ENCODE measurements at places on chromosomes 1 and 21. TPM values are rescaled to one million over a fixed set of nuclear protein-coding genes. Genes with fewer than 3 reads are reported as not detected.

EXTL2 gene
- total RNA-seq: 22.1 TPM

MNDA gene
- total RNA-seq: 2.1 TPM

- DNase-seq: no peak
These were observed 38.2 kb downstream of the H3-3A start for GRCh38 chr1:226100436-226101391.

DNA sequence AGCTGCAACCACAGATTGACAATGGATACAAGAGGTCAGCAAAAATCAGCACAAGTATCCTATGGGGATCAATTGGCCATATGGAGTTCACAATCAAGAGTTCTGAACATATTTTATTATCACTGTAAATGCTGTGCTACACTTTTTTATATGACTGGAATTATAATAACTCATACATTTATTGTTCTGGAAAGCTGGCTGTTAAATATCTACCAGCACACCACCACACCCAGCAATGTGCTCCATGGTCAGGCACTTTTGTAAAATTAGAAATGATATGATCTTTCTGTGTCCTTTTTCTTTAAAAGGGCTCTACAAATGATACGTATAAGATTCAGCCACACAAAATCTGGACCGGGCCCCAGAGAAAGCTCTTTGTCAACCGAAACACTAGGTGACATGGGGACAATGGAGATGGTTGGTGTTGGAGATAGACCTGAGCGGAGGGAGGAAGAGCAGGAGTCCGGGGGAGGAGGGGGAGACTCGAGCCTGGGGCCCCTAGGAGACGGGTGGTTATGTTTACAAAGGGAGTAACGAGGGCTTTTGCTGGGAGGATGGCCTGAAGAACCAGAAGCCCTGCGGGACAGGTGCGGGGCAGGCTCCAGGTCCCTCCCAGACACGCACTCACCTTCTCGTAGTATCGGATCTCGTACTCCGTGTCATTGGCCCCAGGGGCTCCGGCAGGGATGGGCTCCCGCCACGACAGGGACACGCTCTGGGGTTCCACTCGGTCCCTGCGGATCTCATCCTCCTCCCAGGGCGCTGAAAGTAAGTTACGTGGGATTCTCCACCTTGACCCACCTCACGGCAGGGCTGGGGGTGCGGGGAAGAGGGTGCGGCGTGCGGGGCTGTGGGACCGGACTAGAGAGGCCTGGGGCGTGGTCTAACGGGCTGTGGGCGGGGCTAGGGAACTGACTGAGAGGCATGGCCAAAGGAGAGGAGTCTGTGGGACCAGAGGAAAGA lies 30.0 kb downstream of the EPHA10 start:
- DNase-seq: no peak

DNA sequence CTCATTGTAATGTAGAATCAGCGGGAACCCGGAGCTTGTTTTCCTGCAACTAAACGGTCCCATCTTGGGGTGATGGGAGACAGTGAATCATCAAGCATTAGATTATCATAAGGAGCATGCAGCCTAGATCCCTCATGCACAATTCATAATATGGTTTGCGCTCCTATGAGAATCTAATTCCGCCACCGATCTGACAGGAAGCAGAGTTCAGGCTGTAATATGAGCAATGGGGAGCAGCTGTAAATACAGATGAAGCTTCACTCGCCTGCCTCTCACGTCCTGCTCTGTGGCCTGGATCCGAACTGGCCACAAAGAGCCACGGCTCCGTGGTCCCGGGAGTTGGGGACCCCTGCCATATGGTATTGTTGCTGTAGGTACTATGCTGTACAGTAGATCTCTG lies 1.6 kb downstream of the IFI44 start:
- no peak for DNase-seq

GRCh38 chr21:37462087-37462861 lies 95.7 kb downstream of the DYRK1A start:
- DNase-seq: no peak

- no peak for DNase-seq
These were observed 43.0 kb downstream of the MATN1 start for GRCh38 chr1:30680429-30680828.

DNA sequence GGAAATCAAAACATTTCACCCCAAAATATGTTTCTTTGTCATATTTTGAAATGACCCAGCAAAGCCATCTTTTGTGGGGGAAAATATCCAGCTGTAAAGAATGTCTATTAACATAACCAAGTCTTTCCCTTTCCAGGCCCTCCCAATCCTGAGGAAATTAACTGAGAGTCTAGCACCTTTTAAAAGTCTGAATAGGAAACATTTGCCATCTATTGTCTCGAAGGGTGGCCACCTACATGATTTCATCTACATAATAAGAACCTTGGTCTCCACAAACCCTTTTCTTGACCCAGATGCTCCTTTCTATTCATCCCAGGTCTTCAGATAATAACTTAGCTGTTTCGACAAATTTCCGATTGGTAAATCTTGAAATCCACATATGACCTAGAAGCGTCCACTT lies 5.4 kb upstream of the MT1HL1 start:
- no peak for DNase-seq

DNA sequence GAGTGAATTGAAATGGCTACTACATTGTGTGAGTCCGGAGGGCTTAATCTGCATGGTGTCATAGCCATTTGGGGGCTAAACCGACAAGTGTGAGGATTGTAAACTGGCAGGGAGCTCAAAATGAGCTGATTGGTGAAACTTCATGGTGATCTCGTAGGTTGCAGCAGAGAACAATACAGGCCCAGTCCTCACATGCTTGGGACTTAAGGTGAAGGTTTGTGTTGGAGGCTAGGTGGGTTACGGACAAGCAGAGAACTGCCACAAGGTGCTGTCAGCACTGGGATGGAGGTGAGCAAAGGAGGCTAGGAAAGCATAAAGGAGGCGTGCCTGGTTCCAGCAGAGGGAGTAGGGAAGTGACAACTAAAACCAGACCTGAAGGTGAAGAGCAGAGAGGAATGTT lies 9.4 kb downstream of the PGM1 start:
- DNase-seq: no peak

DNA sequence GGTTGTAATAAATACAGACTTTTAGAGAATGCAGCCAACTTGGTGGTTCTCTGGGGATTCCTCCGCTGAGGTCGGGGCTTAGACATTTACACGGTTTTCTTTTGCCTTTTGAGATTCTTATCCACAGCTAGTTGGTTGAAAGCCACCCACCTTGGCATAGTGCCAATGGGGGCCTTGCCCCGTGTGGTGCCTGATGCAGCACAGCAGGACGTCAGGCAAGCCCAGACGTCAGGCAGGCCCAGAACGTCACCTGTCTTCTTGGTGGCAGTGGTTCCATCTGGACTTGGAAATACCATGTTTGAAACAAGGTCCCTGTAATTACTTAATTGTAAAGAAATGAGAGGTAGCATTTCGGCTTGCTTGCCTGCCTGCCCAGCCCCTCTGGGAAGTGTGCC lies 78.5 kb downstream of the GALNT2 start:
- no peak for DNase-seq

DNA sequence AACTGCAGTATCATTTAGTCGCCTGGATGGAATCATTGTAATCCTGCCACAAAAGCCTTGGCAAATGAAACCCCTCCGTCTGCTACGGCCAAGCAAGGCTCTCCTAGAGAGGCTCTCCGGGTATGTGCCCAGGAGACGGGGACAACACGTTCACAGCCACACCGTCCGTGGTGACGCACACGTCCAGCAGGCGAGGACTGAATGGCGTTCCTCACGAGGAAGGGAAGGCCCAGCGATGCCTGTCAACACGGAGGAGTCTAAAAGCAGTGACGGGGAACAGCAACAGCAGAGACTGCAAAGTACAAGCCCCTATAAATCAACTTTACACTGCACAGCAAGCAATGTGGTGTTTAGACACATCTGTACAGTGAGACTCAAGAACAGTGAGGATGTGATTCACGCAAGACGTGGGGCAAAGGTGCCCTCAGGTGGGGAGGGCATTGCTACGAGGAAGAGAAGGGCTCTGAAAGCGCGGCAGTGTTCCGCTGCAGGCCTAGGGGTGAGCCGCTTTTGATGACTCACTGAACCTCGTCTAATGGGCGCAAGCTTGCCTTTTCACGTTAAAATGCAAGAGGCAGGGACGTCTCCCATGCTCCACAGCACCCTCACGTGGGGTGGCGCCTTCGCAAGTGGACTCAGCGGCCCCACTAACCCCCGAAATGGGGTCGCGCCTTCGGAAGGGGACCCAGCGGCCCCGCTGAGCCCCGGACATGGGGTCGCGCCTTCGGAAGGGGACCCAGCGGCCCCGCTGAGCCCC lies 6.8 kb downstream of the WRAP73 start:
- no peak for DNase-seq

Measured in ureter (tissue), 1 donor.